Stimulated activated CD8-positive, alpha-beta memory T cell treated with anti-CD3 and anti-CD28 coated beads, Interleukin-12 subunit alpha, Interleukin-12 subunit beta, amount 100 ng/mL, for 4 hours (primary cell): ENCODE measurements at places on chromosomes 4 and X.

GRCh38 chrX:7950865-7951264, 23.7 kb upstream of the PNPLA4 start:
- no peak for DNase-seq

GRCh38 chr4:49044270-49044669, 58.2 kb downstream of the CWH43 start:
- DNase-seq, result no peak

GRCh38 chrX:7083468-7084396, 63.8 kb upstream of the STS start:
- DNase-seq, result peak; percentile 49

DNA sequence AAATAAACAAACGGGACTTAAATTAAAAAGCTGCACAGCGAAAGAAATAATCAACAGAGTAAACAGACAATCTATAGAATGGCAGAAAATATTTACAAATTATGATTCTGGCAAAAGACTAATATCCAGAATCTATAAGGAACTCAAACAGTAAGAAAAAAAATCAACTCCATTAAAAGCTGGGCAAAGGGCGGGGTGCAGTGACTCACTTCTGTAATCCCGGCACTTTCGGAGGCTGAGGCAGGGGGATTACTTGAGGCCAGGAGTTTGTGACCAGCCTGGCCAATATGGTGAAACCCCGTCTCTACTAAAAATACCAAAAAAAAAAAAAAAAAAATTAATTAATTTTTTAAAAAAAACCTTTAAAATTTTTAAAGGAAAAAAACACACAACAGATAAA, 109.0 kb downstream of the ATP11C start:
- DNase-seq, result no peak

DNA sequence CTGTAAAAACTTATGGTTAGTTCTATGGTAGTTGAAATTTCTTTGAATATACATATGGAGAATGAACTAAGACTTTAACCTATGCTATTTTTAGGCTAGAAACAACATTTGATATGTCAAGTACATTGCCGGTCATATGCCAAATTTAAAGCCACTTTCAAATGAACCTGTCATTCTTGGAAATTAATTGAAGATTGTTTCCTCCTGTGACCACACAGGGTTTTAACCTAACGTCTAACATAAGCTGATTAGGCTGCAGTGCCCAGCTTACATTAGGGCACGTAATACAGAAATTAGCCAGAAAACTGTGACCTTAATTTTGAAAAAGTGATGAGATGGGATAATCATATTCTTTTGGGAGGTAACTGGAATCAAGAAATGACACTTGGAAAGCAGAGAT, 645.9 kb downstream of the FSTL5 start:
- DNase-seq, result no peak

DNA sequence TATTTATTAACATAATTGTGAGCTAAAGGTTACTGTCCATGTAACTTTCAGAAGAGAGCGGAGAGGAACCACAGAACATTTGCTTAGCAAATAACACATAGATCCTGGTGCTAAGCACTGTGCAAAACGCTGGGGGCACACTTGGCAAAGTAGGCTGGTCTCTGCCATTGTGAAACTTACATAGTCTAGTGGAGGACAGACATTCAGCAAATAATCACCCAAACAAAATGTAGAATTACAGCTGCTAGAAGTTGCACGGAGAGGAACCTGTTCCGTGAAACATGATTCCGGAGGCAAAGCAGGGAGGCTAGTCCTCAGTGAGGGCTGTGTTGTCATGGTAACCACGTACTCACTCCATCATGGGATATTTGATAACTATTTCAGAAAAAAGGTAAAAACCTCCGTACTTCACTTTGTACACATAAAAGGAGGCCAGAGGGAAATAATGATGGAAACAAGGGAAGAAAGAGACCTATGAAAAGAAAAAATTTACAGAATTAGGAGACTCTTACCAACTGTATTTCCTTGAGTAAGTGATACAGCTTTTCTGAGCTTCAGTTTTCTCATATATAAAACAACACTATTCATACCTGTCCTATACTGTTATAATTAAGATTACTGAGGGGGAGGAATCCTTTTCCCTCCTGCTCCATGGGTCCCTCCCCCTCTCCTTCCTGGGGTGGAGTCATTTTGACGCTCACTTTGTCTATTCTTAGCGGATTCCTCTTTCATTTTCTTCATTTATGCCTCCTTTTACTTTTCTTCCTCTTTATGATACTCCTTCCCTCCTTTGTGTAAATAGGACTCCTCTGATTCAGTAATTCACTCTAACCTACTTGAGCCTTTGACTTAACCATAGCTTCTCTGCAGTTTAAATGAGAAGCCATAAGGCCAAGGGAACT, 825 bp upstream of the RASGEF1B start:
- DNase-seq, result no peak

GRCh38 chr4:121069430-121069829, 2.9 kb downstream of the NDNF start:
- no peak for DNase-seq

- DNase-seq, result no peak
These were observed 43.2 kb downstream of the AKAP4 start for GRCh38 chrX:50157545-50158135.

DNA sequence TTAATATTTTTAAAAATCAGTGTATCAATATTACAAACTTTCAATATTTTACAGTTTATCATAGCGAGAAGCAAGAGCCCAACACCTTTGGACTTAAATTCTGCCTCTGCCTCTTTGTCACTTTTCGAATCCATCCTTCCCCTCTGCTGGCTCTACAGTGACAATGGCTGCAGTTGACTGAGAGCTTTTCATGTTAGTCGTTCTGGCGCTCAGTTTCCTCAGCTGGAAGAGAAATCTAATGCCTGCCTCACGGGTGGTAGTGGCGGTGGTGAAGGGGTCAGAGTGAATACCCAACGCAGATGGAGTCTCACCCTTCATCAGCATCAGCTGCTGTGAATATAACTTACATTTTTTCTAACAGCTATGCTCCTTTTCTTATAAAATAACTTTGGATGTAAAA, 144.8 kb downstream of the NWD2 start:
- no peak for DNase-seq

- DNase-seq, result no peak
These were observed 6.0 kb downstream of the TMEM271 start for GRCh38 chr4:569958-570667.

GRCh38 chrX:37745354-37745753, 34.5 kb upstream of the CYBB start:
- peak; percentile 41 for DNase-seq

DNA sequence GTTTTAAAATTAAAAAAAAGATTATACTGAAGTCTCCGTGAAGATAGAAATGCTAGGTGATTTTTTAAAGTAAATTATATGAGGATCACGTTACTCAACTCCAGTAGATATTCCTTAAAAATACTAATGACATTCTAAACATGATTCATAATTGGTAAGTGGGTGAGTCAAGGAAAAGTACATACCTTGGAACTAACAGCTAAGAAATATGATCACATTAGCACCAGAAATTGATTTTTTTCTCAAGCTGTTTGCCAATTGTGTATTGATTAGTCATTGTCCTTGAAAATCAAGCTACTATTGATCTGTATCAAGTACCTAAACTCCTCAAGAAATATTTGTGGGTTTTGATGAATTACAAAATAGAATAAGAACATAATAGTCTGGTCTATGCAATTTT, 362.6 kb upstream of the PPP1R2C start:
- DNase-seq, result no peak

DNA sequence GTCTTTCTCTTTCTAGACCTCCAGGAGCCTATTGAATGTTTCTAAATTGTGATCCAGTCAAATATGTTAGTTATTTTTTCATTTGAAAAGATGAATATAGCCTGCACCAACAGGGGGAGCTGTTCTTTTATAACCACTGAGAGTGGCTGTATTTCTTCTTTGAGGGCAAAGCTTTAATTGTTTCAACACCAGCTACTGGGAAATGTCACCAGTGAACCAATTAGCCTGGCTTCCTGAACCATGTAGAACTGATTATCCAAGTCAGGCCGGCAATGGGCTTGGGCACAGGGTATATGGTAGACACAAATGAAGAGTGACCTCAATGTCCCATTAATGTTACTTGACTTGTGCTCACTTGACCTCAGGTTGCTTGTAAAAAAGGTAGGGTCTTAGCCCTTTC, 4.8 kb upstream of the DAPP1 start:
- no peak for DNase-seq

DNA sequence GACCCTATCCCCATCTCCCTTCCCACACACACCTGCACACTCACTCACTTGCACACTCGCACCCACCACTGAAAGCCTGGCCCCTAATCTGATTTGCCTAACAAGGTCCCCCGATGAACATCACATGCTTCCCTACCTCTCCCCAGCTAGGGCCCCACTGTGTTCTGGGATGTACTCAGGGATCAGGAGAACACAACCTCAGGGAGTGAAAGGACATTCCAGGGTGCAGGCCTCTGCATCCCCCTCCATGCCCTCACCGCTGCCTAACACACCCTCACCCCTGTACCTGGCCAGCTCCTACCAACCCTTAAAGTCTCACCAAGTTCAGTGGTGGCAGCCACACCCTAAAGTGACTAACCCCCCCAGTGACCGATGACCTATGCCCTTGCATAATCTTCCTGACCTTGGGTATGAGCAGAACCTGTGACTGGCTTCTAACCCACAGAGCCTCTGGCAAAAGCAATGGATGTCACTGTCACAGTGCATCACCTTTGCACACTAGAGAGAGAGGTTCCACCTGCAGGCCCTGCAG, 2.4 kb upstream of the AFAP1 start:
- DNase-seq, result no peak

GRCh38 chr4:176156656-176157055, 38.7 kb downstream of the SPATA4 start:
- no peak for DNase-seq

GRCh38 chr4:51878431-51878830, 35.5 kb downstream of the DCUN1D4 start:
- no peak for DNase-seq

GRCh38 chr4:116838609-116839008, 246.8 kb downstream of the TRAM1L1 start:
- DNase-seq, result no peak

GRCh38 chr4:94970650-94971049, 212.9 kb downstream of the BMPR1B start:
- DNase-seq, result no peak

DNA sequence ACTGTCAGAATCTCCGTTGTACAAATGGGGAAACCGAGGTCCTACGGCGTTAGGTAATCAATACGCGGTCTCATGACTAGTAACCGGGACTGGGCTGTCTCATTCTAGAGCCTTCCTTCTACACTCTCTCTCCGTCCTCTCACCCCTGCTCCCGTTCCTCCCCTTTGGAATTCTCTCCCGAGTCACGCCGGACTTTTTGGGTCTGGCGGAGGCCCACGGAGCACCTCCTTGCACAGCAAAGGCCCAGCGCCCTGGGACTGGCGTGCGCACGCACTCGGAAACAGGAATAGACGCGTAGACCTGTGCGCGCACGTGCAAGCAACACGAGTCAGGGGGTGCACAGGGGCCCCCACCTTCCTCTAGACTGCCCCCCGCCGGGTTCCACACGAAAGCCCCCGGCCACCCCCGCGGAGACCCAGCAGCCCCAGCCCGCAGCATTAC, 361 bp downstream of the QDPR start:
- no peak for DNase-seq

- no peak for DNase-seq
These were observed 15.0 kb downstream of the RBMX start for GRCh38 chrX:136865270-136866158.

GRCh38 chr4:66178906-66179305, 508.6 kb upstream of the EPHA5 start:
- DNase-seq, result no peak

GRCh38 chr4:176533159-176533558, 213.4 kb downstream of the SPCS3 start:
- no peak for DNase-seq

- no peak for DNase-seq
These were observed 516.0 kb downstream of the PCDH7 start for GRCh38 chr4:31236020-31236638.

- DNase-seq, result no peak
These were observed 969.0 kb downstream of the TECRL start for GRCh38 chr4:63440236-63440635.

GRCh38 chr4:140807491-140808252, 51.5 kb upstream of the TBC1D9 start:
- DNase-seq, result no peak

GRCh38 chrX:47196098-47196497, 2.5 kb downstream of the UBA1 start:
- DNase-seq, result no peak

DNA sequence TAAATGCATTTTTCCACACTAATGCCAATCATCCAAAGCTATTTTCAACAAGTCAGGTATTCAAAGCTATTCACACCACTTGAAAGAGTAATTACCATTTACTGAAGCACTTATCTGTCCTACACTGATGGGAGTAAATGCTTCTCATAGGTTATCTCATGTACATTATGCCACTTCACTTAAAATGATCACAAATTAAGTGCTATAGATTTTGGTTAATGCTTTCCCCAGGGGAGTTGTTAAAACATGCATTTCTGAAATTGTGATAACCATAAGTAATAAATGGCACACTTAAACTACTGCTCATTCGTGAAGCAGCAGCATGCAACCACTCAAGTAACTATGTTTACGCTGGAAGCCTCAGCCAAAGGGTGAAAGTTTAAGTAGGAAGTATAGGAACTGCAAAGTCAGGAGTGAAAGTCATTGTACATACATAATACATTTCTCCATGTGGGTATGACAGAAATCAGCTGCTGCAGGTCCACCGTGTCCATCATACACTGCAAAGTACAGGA, 6.6 kb downstream of the PPM1K start:
- no peak for DNase-seq
